ENCODE measurements at places on chromosomes 3 and 15.

GRCh38 chr15:70271422-70272088, 173.8 kb upstream of the TLE3 start:
- peak; percentile 49 for DNase-seq

- DNase-seq: no peak
Observed at GRCh38 chr3:115634052-115634451, 10.7 kb downstream of the GAP43 start.

GRCh38 chr15:60444289-60444912, 34.5 kb downstream of the ICE2 start:
- no peak for DNase-seq

- DNase-seq: no peak
Observed at GRCh38 chr3:69695933-69696332, 43.3 kb upstream of the MITF start.

DNA sequence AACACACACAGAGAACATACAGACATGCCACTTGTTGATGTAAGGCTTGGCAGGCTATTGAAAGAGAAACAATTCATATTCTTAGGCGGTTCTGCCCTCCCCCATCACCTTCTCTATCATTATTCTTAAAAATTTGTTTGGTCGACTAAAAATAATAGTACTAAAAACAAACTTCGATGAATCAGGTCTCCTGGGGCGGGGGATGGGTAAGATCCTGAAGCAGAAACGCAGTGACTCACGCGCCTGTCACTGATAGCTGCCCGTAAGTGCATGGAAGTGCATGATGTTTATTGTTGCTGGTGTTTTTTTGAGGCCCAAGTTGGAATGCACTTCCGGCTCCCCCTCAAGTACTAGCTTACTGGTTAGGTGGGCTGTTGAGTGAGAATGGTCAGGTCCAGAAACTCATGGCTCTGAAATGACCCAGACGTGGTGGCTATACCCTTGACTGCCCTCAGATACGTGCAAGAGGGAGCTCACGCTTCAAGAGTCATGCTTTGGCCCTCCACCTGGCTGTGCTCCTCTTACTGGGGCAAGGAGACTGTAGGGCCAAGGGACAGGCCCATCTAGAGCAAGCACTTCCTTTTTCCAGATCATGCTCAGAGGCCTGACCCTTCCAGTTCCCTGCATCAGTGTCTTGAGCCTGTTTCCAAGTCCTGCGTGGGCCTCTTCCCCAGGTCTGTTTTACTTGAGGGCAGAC, 10.9 kb downstream of the SMAD3 start:
- DNase-seq: no peak

DNA sequence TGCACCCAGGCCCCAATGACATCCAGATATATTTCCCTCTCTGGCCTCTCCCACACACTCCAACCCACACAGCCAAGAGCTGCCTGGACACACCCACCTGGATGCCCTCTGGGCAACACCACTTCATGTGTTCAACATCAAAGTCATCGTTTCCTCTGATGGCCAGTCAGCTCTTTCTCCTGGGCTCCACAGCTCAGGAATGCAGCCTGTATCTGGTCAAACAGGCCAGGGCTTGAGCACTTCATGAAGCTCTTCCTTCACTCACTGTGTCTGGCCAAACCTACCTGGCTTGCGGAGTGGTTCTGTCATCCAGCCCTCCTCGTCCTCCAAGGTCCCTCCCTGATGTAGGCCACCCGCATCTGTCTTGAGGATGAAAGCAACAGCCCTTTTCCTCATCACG, 35.8 kb upstream of the SLC6A11 start:
- DNase-seq: no peak

- DNase-seq: no peak
Observed at GRCh38 chr3:143183665-143183964, 64.0 kb downstream of the CHST2 start.

GRCh38 chr3:98395101-98395500, 4.6 kb downstream of the OR5K3 start:
- DNase-seq: no peak

GRCh38 chr3:8816106-8816505, 46.7 kb upstream of the OXTR start:
- DNase-seq: no peak

- DNase-seq: no peak
Observed at GRCh38 chr3:112572701-112573100, 10.9 kb downstream of the SLC35A5 start.

DNA sequence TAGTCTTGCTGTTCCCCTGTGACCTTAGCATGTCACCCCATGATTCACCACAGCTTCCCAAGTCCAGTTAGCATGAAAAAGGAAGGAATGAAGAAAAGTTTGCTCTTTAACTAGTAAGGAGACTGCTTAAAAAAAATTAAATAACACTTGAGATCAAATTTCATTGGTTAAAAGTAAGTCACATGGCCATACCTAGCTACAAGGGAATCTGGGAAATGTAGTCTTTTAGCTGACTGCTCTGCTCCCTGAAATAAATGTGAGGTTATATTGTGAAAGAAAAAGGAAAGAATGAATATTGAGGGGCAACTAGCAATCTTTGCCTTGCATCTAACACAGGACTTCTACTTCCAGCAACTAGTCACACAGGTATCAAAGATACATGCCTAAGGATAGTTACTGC, 84.7 kb upstream of the LRRN1 start:
- DNase-seq: no peak

GRCh38 chr15:40343512-40343911, 2.8 kb upstream of the CCDC9B start:
- DNase-seq: no peak

DNA sequence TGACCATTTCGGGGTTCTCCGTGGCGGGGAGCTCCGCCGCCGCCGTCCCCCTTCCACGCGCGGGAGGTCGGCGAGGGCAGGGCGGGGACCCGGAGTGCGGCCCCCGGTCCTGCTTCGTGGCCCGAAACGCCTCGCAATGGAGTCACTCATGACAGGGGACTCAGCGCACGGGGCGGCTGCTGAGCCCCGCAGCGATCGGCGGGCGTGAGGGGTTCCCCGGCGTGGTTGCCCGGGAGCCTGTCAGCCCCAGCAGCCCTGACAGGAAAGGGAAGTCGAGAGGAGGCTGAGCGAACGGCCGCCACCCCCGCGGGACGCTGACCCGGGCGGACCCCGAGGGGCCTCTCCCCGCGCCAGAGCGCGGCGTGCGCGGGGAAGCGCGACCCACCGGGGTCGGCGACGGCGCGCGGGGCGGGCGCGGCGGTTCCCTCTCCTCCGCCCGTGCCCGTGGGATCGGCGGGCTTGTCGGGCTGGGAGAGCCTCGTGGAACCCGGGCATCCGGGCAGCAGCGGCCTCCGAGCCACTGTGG, 564 bp upstream of the PIGZ start:
- DNase-seq: peak; percentile 65

- peak; percentile 32 for DNase-seq
Observed at GRCh38 chr3:44058022-44058867, 183.4 kb upstream of the TOPAZ1 start.

- no peak for DNase-seq
Observed at GRCh38 chr3:55702822-55703221, 215.7 kb upstream of the WNT5A start.

- no peak for DNase-seq
Observed at GRCh38 chr3:107894998-107895397, 195.8 kb downstream of the CD47 start.

- DNase-seq: no peak
Observed at GRCh38 chr3:4332991-4333390, 29.8 kb downstream of the SETMAR start.

GRCh38 chr15:77326366-77326765, 93.5 kb downstream of the PEAK1 start:
- DNase-seq: no peak

- no peak for DNase-seq
Observed at GRCh38 chr3:169627789-169628188, 35.7 kb downstream of the MECOM start.

GRCh38 chr3:149224736-149225594, 3.3 kb upstream of the CP start:
- no peak for DNase-seq

GRCh38 chr3:127477396-127477795, 113.1 kb downstream of the TPRA1 start:
- DNase-seq: no peak

- DNase-seq: no peak
Observed at GRCh38 chr15:54347082-54347827, 369.0 kb downstream of the UNC13C start.

DNA sequence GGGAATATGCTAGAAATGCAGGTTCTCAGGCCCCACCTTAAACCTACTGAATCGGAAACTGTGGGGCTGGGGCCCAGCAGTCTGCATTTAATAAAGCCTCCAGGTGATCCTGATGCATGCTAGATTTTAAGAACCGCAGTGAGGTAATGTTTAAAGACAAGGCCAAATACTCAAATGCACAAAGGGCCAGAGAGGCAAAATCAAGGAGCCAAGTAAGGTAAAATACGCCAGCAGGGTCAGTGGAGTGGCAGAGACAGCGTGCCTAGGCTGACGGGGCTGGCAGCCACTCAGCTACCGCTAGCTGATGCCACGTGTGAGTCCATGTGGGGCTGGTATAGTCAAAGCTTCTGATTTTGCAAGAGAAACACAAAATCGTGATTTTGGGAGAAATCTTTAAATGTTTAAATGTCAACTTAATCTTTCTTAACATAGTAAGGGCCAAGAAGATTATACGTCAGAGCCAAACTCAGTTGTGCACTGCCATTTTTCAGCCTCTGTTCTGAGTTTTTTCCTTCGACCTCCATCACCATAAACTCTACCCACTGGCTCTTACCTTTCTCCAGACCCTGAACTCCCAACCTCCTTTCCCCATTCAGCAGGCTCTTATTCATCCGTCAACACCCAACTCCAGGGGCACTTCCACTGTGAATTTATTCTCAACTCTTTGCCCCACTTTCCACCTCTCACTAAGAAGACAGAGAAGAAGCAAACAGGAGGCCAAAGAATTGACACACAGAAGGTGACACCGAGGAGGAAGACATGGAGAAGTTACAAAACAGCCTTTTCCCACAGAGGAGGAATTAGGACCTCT, 136.6 kb upstream of the RAD18 start:
- no peak for DNase-seq

- DNase-seq: peak; percentile 45
Observed at GRCh38 chr15:20340331-20340811, 201.2 kb downstream of the GOLGA6L6 start.

- DNase-seq: no peak
Observed at GRCh38 chr15:74511583-74511982, 29.4 kb upstream of the ARID3B start.

- DNase-seq: no peak
Observed at GRCh38 chr3:111947231-111947630, 31.6 kb upstream of the ABHD10 start.

DNA sequence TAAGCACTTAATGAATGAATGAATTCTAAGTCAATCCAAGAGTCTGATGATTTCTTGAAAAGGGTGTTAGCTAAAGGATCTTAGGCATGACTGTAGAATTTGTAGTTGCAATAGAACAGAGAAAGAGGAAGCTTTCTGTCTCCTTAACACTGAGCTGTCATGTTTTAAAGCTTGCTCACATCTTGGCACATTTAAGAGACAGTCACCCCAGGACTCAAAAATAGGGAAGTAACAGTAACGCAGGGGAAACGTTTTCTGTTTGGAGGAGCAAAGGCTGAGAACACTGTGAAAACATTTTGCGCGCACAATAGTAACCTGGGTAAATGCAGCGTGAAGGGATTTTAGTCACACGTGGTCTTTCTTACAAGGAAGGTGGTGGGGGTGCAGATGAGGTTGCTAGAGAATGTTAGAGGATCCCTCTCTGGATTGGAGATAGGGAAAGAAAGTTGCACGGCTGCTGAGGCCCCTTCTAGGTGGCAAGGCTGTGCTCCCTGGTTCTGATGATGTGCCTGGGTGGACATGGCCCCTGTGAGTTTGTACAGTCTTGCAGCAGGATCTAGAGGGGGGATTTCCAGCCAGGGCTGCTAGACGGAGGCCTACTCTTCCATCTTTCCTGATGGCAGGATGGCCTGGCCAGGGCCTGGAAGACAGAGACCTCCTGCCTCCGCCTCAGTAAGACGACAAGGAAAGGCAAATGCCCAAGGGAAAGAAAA, 12.0 kb downstream of the STARD5 start:
- DNase-seq: no peak

GRCh38 chr3:8556473-8556869, 54.8 kb downstream of the LMCD1 start:
- DNase-seq: no peak

DNA sequence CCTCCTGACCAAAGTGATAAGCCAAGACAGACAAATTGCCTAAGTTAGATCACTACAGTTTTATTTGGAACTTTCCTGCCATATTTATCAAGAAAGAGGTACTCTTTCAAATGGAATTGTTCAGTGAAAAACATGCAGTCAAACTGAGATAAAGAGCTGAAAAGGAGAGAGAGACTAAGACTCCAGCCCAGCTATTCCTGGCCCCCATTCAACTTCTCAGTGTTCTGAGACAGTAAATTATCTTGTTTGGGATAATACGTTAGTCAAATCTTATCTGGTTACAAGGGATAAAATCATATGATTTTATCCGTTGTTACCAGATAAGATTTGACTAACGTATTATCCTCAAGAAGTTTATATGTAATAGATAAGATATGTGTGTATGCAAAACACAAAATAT, 67.6 kb upstream of the CMC1 start:
- no peak for DNase-seq

GRCh38 chr3:399647-400046, 203.1 kb downstream of the CHL1 start:
- no peak for DNase-seq

- DNase-seq: no peak
Observed at GRCh38 chr3:117955196-117955595, 1079.5 kb downstream of the IGSF11 start.

GRCh38 chr3:171192176-171192854, 165.8 kb upstream of the SLC2A2 start:
- DNase-seq: no peak

- no peak for DNase-seq
Observed at GRCh38 chr15:64623347-64623996, 151.9 kb downstream of the RBPMS2 start.

All from iPS-NIHi11 (cell line).